Sigmoid colon (tissue), 7 donors: ENCODE measurements at places on chromosomes 3 and 15. TPM values are rescaled to one million over a fixed set of nuclear protein-coding genes. Genes with fewer than 3 reads are reported as not detected.

Gene FANCD2OS
- not detected for total RNA-seq

DNA sequence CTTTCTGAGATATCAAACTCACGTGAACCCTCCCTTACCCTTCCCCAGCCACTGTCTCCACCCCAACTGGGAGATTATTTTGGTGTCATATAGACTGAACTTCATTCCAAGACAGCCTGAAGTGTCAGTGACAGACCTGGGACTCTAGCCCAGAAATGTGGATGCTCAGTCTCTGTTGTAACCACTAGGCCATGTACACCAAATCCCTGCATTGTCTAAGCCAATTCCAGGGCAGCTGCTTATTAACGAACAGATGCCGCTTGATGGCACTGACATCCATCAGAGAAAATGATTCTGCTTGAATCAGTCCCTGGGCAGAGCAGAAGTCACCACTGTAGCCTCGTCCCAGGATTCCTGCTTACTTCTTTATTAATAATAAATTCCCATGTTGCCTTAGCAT, 305.5 kb downstream of the GRM7 start:
- no peaks in the 10 kb centered on the region for H3K4me1 ChIP-seq
- DNase-seq, result no peak
- H3K36me3 ChIP-seq, result no peaks in the 10 kb centered on the region
- H3K27ac ChIP-seq, result no peak overlapping the region
- no peaks in the 10 kb centered on the region for H3K27me3 ChIP-seq
- H3K4me3 ChIP-seq, result no peak overlapping the region

Gene SNX22
- 0.95 TPM for total RNA-seq

DNA sequence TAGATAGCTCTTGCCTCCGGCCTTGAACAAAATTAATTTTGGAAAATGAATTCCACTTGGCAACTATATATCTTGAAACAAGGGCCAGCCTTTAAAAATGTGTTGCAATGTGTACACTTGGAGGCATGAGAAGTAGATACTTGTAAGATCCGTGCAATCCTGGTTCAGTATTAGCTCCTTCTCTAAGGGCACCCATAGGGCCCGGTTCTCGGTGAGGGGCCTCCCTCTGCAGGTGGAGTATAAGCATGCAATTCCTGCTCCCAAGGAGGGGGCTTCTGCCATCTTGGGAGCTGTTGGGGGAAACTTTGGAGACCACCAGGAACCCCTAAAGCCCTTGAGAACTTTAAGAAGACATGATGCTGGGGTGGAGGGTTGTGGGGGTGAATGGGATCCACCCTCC, 388.7 kb upstream of the RGMA start:
- no peak for DNase-seq
- H3K36me3 ChIP-seq, result no peaks in the 10 kb centered on the region
- no peak overlapping the region for H3K4me3 ChIP-seq
- H3K27me3 ChIP-seq, result no peaks in the 10 kb centered on the region
- no peaks in the 10 kb centered on the region for H3K4me1 ChIP-seq

DNA sequence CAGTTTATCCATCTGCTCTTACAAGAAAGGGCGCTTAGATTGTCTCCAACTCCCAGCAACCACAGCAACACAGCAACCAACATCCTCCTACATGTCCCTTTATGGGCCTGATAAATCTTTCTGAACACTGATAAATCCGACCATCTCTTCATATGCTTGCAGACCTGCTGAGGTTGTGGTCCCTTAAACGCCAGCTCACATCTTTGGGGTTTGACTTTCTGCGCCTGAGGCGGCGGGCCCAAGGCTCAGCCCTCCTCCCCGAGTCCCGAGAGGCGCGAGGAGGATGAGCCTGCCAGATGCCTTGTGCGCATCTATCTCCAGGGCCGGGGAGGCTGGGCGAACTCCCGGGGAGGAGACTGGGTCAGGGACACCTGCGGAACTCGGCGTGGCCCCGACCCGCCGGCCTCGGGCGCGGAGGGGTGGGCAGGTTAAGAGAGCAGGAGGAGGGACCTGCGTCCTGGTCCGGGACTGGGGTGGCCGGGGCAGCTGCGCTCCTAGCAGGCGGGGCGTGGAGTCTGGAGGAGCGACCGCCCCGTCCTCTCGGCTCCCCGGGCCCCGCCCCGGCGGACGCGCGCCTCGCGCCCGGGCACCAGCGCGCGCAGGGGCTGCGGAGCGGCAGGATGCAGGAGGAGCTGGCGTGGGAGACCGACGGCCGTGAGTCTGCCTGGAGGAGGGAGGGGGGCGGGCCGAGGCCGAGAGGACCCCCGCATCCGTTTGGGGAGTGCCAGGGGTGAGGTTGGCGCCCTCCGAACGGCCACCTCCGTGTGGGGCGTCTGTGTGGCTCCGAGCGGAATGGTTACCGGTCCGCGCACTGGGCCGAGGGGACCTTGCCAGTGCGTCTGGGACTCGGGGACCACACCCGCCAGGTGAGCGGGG, at the start of gene ANKDD1A:
Gene ANKDD1A (plus strand): TSS at position 592 of the 876 bp plus-strand sequence. CDS start 29 bp downstream, at position 621.
- peak within 1 kb of the TSS; percentile 64 for H3K27ac ChIP-seq
- peak; percentile 85 for DNase-seq
- peak within 1 kb of the TSS; percentile 54 for H3K4me3 ChIP-seq
- peaks cover 17% of the 10 kb centered on the region for H3K4me1 ChIP-seq
- H3K27me3 ChIP-seq, result no peaks in the 10 kb centered on the region
